ENCODE measurements at places on chromosomes 7 and 10.

- DNase-seq: no peak
These were observed 316.5 kb upstream of the CACNA2D1 start for GRCh38 chr7:82760074-82760473.

GRCh38 chr7:92244808-92245486 lies 767 bp downstream of the KRIT1 start:
- DNase-seq: no peak

DNA sequence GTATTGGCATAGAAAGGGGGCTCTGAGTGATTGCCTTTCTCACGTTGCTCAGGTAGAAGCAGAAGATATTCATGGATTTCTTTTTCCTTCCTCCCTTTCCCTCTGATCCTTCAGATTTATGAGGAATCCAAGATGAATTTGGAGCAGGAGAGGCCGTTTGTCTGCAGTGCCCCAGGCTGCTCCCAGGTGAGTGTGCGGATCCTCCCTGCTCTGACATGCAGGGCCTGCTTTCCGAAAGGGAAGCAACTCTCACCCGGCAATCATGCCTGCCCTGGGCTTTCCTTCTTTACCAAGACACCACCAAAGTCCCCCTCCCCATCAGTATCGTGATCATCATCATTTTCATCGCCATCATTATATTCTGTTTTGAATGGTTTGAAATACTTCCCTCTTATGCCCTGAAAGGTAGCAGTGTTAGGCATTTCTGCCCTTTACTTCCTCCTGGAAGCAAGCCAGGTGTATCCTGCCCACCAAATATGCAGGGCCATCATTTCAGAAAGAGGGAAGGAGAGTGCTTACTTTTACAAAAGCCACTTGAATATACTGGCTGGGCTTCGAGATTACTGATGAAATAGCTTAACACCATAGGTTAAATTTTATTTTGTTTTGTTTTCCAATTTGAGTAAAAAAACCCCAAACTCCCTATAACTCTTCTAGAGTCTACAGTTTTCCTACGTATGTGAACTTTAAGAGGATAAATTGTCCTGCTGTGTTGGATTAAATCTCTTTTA lies 75.9 kb downstream of the CREB5 start:
- DNase-seq: no peak

DNA sequence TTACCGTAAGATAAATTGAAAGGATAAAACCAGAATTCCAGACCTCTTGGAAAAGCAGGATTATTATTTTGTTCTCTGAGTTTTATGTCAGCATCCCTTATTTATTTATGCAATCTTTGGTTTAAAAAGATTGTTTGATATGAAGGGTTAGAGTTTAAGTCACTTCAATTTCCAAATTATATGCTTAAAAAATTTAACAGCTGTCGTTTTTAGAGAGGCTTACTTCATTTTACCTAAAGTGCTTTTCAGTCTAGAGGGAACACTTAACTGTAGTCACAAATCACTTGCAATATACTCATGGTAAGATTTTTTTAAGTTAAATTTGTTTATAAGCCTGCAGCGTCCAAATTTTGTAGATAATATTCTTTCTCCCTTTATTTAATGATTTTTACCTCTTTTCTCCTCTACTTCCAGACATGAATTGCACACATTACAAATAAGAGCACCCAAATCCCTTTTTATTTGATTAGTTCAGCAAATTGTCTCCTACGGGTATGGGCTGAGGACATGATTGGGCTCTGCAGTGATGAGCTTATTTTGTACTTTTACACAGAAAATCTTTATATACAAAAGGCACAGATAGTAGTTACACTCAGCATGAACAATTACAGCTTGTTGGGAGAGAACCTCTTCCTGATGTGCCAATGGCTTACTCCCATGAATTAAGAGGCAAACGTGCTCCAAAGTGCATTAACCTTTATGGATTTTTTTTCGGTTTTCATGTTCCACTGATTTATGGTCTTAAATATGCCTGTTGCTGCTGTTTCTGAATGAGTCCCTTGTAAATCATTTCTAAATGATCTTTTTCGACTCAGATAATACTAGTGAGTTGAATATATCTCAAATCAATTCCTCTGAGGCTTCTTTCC lies 319.3 kb upstream of the LRGUK start:
- DNase-seq: no peak

DNA sequence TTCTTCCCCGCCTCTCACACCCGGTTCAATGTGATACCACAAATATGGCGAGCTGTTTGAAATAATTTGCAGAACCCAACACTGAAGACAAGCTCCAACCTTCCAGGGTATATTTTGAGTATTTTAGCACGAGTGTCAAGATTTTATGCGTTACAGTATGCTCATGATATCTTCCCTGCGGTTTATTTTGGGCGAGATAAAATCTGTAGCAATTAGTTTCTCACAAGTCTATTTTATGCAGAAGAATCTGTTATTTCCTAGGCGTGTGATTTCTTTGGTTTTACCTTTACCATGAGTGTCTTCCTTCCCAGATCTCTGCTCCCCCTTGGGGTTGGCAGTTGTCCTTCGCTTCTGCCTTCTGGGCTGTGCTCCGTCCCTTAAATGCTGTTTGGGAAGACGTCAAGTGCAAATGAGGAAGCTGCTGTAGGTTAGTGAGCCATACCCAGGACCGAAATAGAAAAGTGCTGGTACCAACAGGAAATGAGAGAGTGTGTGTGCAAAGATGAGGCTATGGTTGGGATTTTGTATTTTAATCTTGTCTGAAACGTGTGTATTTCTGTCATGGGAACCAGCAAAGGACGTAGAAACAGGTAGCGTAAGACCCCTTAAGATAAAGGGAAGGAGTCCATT lies 299.8 kb downstream of the KLF6 start:
- no peak for DNase-seq
